ENCODE measurements at places on chromosomes 2 and 18.
A peak's percentile ranks its signal among the peaks of the same experiment; 100 is the strongest.

DNA sequence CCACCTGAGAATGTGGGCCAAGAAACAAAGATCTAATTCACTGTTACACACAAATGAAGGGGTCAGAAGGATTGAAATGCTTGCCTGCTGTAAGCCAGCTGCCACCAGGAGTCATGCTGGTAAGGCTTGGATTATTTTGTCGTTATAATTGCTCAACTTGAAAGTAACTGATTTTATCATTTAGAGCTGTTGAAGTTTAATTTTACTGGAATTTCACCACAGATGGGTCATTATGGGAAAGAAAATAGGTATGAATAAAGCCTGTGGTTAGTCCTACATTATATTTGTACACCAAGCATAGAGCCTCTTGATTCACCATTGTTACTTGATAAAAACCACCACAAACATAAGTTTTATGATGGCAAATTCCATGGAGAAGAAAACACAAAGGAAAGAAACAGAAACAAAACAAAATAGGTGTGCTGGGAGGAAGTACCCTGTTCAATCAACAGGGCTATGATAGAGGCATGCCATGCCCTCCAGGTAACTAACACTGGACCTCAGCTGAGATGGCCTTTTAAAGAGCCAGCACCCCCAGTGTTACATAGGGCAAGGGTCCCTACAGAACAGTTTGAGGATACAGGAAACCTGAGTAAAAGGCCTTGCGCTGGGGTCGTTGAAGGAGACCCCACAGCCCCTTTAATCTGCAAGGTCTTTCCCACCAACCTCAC lies 3.0 kb downstream of the CLEC4F start:
- no peak for DNase-seq

- no peak for DNase-seq
Measured at GRCh38 chr2:134667541-134667940, 51.3 kb downstream of the TMEM163 start.

DNA sequence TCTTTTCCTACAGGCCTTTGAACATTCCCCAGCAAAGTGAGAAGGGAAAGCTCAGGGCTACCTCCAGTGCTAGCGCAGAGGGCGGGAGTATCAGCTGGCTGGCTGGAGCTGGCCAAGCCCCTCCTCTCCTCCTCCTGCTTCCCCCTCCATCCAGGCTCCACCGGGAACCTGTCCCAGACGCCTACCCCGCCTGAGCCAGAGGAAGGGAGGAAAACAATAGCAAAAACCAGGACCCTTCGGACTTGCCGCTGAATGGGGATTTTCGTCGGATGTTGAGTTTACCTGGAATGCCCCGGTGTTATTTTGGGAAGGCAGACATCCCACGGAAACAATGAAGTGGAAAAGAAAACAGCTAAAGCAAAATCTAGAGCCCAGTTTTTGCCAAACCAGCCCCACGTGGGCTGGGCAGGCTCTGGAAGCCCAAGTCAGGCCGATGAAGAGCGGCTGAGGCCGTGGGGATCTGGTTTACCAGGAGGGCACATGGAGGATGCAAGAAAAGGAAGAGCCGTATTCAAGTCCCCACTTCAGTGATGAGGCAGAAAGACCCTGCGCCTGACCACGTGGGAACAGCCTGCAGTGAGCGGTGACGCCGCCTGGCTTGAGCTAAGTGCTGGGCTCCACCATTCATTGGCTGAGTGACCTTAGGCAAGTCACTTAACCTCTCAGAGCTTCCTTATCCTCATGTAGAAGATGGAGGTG lies 100.4 kb upstream of the LCLAT1 start:
- DNase-seq: no peak

- no peak for DNase-seq
Measured at GRCh38 chr2:216222650-216223352, 113.7 kb downstream of the XRCC5 start.

DNA sequence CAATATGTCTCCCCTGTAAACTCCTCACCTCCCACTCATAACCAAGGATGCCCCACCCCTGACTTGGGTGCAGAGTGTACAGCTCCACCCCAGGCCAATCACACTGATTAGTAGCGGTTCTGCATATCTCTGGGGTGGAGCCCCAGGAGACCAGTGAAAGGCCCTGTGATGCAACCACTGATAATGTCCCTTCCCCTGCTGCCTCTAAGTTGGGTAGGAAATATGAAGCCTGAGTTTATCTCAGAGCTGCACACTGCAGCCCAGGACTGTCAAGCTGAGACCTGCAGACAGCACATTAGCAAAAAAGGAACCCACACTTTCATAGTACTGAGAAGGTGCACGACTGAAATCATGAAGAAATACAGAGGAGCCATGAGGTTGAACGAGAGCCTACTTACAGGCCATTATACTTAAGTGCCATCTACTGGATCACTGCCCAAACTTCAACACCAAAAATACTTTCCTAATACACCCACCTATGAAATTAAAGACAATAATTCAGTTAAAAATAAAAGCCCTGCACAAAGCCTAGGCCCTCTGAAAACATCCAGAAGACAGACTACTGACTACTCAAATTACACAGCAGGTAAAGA lies 455.4 kb upstream of the LRRTM4 start:
- peak; percentile 5 for DNase-seq

- no peak for DNase-seq
Measured at GRCh38 chr2:223142118-223142517, 90.1 kb downstream of the KCNE4 start.

DNA sequence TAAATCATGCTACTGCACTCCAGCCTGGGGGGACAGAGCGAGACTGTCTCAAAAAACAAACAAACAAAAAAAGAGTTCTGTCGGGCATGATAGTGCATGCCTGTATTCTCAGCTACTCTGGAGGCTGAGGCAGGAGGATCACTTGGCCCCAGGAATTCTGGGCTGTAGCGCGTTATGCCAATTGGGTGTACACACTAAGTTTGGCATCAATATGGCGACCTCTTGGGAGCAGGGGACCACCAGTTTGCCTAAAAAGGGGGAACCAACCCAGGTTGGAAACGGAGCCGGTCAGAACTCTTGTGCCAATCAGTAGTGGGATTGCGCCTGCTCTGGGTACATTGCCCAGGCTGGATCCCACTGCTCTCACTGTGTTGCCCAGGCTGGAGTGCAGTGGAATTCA lies 49.7 kb downstream of the SDC1 start:
- no peak for DNase-seq

DNA sequence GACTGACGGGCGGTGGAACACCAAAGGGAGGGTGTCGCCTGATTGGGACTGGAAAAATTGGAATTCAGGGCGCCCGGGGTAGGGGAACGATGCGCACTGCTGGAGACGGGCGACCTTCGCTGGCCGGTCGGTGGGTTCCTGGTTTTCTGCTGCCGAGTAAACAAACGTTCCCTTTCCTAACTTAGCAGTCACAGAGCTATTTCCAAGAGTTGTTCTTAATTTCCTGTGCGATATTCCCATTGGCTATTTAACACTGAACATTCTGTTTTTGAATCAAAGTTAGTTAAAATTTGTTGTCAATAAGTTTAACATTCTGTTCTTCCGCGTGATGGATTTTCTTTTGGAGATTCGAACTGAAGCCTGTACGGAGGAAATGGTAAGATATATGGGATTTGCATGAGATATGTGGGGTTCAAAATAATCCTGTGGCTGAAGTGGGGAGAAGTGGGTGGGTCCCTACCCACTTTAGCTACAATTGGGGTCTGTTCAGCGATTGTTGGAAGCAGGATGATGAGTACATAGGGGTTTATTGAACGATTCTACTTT lies 862 bp downstream of the C18orf54 start:
- peak; percentile 59 for DNase-seq

- no peak for DNase-seq
Measured at GRCh38 chr18:8771930-8772329, 66.6 kb downstream of the MTCL1 start.

DNA sequence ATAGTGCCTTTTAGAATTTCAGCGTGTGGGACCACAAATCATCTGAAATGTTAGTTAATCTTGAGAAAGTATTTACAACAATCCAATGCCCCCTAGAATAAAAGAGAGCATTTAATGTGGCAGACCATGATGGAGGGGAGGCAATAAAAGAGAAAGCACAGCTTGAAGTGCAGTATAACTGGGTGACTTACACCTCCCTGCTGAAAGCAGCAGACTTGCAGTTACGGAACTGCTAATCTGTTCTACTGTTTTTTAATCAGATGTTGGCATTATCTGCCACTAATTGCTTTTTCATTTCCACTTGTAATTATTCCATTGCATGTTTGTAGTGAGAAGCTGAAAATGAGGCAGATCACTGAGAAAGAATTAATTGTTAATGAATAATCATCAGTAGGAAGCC lies 130.5 kb upstream of the ITGA4 start:
- DNase-seq: no peak

DNA sequence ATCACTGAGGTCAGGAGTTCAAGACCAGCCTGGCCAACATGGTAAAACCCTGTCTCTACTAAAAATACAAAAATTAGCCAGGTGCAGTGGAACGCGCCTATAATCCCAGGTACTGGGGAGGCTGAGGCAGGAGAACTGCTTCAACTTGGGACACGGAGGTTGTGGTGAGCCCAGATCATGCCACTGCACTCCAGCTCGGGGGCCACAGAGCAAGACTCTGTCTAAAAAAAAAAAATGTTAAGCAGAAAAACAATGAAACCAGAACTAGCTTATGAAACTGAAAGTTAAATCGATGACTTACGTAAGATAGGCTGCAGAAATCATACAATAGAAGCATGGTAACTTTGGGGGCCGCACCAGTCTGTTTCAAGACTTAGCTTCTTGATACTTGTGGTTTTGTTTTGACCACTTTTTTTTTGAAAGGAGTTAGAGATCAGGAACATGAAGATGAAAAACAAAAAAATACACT lies 6.2 kb upstream of the GPR155 start:
- peak; percentile 37 for DNase-seq

GRCh38 chr2:29729401-29729800 lies 192.0 kb downstream of the ALK start:
- peak; percentile 1 for DNase-seq

GRCh38 chr18:1505856-1506255 lies 601.2 kb downstream of the ADCYAP1 start:
- no peak for DNase-seq

DNA sequence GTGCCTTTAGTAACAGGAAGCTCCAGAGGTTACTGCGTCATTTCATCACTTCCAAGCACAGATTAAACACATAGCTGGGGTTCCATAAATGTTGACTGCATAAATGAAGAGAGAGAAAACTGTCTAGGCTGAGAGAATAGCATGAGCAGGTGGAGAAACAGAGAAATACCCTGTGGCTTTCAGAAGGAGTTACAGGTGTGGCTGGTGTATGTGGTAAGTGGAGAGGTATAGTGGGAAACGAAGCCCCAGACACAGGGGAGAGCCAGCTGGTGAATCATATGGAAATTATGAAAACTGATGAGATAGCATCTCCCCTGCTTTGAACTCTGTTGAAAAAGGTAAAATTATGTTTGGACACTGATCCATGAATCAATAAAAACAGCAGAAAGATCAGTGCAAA lies 807.4 kb upstream of the POU3F3 start:
- no peak for DNase-seq

DNA sequence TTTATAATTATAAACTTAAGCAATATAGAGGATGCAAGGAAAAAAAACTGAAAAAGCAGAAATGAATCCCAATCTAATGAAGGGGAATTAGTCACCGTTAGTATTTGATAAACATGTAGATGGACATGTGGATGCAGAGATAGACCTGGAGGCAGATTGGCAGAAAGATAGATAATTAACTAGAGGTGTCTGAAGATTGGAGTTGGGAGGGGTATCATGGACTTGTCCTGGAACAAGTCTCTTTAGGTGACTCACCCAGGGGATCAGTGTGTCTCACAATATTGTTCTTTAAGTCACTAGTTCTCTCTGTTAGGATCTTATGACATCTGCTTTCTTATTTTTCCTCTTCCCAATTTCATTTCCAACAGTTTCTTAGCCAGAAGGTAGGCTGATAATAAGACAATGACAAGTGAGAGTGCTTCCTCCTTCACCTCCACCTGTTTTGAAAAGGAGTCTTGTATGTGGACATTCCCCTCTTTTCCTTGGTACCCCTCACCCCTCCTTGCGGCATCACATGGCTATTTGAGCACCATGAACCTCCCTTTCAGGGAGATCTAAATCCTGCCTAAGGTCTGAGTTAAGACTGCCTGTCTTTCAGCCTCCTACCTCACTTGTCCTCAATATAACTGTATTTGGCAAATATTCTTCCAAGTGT lies 987.7 kb downstream of the TSN start:
- DNase-seq: no peak

- no peak for DNase-seq
Measured at GRCh38 chr2:227117027-227117426, 47.0 kb downstream of the COL4A4 start.

DNA sequence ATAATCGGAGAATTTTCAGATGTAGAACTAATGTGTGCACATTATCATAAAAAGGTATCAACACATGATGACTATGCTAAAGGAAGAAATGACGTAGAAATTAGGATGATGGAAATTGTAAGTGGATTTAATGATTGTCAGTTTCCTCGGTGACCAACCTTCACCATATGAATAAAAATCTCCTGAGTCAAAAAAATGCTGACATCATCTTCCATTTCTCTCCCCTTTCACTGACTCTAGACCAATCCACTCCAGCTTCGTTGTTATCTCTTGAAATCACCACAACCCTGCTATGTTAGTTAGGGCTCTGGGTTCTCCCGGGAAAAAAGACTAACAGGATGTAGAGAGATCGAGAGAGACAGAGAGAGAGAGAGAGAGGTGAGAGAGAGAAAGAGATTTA lies 204.8 kb upstream of the KYNU start:
- DNase-seq: no peak

GRCh38 chr2:175793648-175794047 lies 208.4 kb downstream of the LNPK start:
- no peak for DNase-seq

All from KBM-7 (cell line).